Stimulated activated CD4-positive, alpha-beta T cell treated with anti-CD3 and anti-CD28 coated beads, Interleukin-4, amount 100 ng/mL, for 1 hour (primary cell): ENCODE measurements at places on chromosomes 12 and 14.

- DNase-seq, result no peak
Measured at GRCh38 chr14:82878951-82879350, 1345.3 kb upstream of the SEL1L start.

DNA sequence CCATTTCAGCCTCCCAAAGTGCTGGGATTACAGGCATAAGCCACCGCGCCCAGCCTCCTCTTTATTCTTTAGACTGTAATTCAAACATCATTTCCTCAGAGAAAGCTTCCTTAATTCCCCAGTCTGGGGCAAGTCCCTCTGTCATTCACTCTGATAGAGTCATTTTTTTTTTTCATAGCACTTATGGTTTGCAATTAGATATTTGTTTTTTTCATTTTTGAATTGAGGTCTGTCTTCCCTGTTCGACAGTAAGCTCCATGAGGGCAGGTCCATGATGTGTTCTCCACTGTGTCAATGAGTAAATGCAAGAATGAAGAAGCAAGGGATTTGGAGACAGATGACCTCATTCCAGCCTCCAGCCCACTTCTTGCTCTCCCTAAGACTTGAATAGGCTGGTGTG, 12.1 kb downstream of the ASIC1 start:
- no peak for DNase-seq

DNA sequence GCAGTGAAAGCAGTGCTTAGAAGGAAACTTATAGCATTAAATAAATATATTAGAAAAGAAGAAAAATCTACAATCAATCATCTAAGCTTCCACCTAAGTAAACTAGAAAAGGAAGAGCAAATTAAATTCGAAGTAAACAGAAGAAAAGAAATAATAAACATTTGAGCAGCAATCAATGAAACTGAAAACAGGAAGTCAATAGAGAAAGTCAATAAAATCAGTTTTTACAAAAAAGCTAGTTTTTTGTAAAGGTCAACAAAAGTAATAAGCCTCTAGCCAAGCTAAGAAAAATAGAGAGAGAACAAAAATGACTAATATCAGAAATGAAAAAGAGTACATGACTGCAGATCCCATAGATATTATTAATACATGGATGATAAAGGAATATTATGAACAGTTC, 34.2 kb upstream of the KTN1 start:
- DNase-seq, result no peak

DNA sequence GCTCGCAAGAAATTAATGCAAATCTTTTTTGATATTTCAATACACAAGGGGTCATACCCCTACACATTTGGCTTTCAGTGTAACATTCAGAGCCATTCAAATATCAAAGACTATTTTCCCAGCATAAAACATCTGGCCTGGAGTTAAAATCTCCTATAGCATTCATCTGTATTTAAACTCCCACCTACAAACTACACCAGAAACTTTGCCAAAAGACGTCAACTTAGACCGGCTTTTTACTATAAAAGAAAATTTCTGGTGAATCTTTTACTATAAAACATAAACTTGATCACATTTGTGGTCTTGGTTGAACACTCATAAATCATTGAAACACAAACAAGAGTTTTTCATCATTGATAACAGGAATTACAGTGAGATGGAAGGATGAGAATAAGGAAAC, 473.3 kb upstream of the DCN start:
- no peak for DNase-seq

DNA sequence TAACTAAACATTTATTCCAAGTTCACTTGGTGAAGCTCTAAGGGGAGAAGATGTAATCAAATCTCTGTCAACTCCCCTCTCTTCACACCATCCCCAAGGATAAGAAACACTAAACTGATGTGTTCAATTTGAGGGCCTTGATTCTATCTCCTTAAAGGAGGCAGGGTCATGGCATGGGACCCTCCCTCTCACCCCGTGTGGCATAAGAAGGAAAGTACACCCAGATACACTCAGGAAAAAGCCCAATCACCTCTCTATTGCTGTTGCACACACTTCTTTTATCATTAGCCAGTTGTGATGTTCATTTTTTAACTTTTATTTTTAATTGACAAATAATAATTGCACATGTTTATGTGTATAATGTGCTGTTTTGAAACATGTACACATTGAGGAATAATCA, 35.1 kb downstream of the WASHC3 start:
- DNase-seq, result no peak

DNA sequence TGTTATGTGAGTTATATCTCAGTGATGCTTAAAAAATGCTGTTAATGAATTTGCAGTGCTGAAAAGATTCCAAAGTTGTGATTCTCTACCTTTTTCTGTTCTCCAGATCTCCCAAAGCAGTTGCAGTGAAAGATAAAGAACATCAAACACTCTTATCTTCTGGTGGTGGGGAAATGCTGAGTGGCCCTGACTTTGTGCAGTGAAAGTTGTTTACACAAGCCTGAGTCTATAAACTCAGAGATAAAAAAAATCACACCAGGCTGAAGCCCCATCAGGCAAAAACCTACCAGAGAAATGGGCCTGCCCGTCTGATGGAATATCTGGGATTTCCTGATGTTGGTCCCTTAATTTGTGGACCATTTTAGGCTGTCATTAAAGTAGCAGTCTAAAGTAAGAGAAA, 46.1 kb downstream of the RASSF3 start:
- no peak for DNase-seq

DNA sequence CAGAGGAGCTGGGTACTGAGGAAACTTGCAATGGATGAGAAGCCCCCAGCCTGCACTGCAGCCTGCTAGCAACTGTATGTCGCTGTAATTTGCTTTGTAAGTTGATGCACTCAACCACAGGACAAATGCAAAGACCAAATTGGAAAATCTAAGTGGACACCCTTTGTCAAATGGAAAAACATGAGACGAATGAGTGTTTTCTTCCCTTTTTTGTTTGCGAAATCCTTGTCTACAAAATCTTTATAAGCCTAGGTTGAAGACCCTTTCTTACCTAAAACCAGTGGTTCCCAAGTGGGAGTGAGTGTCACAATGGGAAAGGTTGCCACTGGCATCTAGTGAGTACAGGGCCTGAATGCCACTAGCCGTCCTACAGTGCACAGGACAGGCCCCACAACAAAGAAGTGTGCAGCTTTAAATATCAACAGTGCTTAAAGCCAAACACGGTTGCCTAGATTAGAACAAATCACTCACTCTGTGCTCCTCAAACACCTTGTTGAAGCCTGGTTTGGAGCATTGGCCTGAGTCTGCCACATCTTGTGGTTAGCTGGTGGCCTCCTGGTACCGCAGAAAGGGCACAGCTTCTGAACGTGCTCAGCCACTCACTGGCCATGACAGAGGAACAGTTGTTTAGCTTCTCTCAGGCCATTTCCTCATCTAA, 7.6 kb upstream of the VASH1 start:
- no peak for DNase-seq

GRCh38 chr12:22657538-22657937, 32.6 kb downstream of the ETNK1 start:
- DNase-seq, result no peak

DNA sequence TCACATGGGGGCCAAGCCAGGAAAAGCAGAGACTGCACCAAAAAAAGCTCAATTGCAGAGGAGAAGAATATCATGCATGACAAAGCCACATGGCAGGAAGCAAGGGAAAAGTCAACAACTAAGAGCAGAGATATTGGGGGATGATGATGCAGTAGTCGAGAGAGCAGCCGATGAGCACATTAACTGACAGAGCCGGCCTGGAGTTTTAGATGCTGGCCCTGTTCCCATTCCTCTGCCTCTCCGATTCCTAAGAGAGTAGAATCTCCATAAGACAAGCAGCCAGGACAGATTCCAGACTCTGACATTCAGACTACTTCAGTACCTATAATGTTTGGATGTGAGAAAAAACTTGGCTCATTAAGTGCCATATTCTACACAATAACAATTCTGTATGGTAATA, 155.9 kb downstream of the KCNH5 start:
- no peak for DNase-seq

DNA sequence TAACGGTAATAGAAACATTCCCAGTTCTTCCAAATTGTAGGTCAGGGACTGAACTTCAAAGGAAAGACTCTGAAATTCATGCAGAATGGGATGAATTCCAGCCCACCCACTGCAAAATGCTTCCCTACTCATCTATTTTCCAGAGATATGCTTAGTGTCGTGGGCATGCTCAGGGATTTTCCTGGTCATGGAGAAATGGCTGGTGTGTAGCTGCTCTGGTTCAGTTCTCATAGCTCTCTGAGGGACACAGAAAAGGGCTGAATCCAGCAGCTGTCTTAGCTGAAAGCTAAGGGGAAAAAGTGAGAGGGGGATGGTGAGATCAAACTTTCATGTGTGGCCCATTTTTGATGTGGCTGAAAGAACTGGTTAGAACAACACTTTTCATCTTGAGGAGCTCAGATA, 72.9 kb upstream of the KRAS start:
- no peak for DNase-seq

- no peak for DNase-seq
Measured at GRCh38 chr12:18439541-18439940, 178.2 kb downstream of the PIK3C2G start.

DNA sequence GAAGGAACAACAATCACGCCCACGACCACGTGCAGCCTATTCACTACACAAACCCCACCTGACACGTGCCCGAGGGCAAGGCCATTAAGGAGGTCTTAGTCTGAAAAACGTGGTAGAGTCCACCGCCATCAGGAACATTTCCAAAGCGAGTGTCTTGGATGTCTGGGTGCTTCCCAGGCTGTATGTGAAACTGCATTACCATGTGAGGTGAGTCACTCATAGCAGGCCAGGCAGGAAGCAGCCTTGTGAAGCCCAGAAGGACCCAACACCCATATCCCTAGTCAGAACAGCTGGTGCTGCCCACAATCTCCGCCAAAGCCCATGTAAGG, 3.3 kb upstream of the KRT79 start:
- no peak for DNase-seq

DNA sequence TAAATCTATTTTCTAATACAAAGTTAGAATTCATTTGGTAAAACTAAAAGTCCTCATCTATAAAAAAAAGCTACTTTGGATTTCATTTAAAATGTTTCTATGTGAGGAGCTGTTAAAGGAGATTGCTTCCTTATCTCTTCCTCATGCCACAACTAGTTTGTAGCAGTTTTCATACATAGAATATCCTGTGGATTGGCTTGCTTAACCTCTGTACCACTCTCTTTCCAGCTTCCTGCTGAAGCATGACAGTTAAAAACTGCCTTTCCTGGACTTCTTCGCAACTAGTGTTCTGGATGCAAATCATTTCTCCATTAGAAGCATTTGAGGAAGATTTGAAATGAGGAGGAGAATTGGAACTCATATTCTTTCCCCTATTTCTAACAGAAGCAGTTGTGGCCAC, 49.6 kb downstream of the ST8SIA1 start:
- DNase-seq, result no peak

GRCh38 chr14:43471595-43471994, 1035.5 kb downstream of the FSCB start:
- no peak for DNase-seq

- no peak for DNase-seq
Measured at GRCh38 chr12:116027551-116027821, 250.0 kb downstream of the MED13L start.

DNA sequence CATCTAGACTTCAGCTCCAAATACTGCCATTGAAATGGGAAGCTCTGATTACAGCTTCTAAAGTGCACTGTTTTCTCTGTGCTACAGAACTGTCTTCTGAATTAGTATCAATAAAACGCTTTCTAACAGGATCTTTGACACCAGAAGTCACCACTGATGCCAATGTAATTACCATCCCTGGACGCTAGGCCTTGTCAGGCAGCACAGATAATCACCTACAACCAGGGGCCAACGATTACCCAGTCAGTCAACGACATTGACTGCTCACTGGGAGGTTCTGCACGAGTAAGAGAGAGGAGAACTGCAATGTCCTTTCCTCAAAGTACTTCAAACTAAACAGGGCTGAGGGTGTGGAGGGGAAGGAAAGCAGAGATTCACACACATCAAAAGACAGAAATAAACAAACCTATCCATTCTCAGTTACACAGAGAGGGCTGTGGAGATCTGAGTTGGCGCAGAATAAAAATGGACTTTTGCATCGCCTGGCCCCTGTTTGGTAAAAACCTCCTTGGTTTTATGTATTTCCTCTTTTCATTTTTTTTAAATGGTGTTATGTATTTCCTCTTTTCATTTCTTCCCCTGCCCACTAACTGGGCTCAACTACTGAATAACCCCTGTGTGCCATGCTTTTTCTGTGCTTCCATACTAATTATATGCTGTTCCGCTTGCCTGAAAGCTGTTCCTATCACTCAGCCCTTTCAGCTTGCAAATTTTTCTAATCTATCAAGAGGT, 492.2 kb downstream of the APAF1 start:
- no peak for DNase-seq

DNA sequence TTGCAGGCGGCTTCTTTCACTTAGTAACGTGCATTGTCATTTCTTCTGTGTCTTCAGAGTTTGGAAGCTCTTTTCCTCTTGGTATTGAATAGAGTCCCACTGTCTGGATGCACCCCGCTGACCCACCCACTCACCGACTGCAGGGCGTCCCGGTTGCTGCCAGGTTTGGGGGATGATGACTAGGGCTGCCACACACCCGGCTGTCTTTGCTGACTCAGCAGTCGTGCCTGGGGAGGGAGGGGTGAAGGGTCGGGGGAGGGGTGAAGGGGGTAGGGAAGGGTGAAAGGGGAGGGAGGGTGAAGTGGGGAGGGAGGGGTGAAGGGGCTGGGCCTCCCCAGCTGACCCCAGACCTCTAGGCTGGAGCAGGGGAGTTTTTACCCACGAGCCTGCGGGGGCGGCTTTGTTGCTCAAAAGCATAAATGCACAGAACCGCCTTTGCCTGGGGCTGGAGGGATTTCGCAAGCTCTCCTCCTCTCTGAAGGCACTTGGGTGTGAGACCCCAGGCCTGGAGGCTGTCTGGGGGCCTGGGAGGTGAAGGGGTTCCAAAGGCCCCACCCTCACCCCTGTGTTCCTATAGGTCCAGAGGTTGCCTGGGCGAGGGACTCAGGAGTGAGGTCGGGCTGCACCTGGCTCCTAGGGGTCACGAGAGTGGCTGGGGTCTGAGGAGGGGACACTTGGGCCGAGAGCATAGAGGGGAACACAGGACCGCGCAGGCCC, 31.3 kb upstream of the ULK1 start:
- DNase-seq, result no peak

- no peak for DNase-seq
Measured at GRCh38 chr12:54292931-54293241, 7.9 kb downstream of the NFE2 start.

- DNase-seq, result no peak
Measured at GRCh38 chr12:76489737-76490136, 69.8 kb downstream of the OSBPL8 start.

DNA sequence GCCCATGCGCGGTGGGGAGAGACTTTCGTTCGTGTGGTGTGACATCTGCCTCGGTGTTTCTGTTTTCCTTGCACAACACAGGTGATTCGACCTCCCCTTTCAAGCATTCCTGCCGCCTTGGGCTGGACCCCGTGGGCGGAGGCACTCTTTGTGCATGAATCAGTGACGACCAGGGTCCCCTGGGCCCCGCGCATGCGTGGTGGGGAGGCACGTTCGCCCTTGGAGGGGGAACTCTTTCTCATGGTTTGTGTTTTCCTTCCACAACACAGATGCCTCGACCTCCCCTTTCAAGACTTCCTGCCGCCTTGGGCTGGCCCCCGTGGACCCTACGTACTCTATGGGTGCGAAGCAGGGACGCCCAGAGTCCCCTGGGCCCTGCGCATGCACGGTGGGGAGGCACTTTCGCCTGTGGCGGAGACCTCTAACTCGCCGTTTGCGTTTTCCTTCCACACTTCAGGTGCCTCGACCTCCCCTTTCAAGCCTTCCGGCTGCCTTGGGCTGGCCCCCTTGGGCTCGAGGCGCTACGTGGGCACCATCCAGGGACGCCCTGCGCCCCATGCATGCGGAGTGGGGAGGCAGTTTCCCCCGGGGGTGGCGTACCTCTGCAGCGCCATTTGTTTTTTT, 340.9 kb downstream of the ALG10 start:
- DNase-seq, result no peak
